ENCODE measurements at places on chromosomes 7 and 10. TPM values are rescaled to one million over a fixed set of nuclear protein-coding genes. Genes with fewer than 3 reads are reported as not detected.

SYT15B gene
- 1.2 TPM for total RNA-seq

EBF3 gene
- 1.4 TPM for total RNA-seq

CHST15 gene
- 73.1 TPM for total RNA-seq

PRLHR gene
- not detected for total RNA-seq

TMEM229A gene
- total RNA-seq = not detected
